AG09309 (cell line): ENCODE measurements at places on chromosomes 16 and 17.

- DNase-seq = no peak
Measured at GRCh38 chr16:81635063-81635937, 143.8 kb upstream of the PLCG2 start.

GRCh38 chr16:9791556-9791955 lies 390.7 kb downstream of the GRIN2A start:
- no peak for DNase-seq

DNA sequence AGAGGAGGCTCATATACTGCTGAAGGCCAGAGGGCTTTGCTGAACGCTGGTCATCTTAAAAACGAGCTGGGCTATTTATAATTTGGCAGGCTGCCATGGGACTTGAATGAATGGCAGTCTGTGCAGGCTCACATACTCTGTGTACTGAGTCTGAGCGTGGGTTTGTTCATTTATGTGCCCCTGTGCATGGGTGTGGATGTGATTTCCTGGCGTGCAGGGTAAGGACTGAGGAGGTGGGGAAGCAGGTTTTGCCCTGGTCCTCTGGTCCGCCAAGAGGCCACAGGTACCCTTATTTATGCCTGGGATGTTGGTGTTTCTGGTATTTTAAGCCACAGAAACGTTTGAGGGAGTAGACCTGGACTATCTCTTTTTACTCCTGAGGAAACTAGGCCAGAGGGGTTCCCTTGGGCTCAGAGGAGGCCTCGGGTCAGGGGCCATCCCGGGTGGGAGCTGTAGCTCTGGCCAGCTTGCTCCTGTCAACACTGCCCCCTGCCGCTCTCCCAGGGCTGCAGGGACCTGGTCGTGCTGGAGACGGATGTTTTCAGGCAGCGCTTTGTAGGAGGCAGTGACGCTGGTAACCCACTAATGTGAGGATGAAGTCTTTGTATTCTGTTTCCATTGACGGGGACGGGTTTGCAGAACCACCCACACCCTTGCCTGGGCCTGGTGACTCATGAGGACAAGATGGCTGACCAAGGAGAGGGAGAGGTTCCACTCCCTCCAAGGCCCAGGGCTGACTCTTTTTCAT lies 184.4 kb downstream of the MSI2 start:
- DNase-seq = no peak

- DNase-seq = no peak
Measured at GRCh38 chr17:39634384-39634871, 2.5 kb upstream of the STARD3 start.

DNA sequence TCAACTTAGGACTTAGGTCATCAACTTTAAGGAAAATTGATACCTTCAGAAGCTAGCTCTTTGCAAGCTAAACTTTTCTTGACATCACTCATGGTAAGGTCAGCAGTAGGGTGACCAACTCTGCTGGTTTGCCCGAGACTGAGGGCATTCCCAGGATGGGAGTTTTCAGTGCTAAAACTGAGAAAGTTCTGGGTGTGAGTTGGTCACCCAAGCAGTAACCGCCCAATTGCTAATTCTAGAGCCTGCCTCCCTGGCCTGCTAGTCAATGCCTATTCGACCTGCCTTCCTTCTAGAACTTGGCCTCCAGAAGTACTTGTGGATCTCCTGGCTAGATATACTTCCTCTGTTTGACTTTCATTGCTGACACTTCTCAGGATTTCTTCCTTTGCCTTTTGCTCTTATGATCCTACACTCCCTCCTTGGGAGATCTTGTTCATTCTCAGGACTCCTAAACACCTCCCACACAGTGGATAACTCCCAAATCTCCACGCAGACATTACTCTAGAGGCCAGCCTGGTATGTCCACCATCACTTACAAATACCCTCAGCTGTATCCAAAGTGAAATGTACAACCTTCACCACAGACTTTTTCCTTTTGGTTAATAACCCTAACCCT lies 10.5 kb upstream of the MYO18A start:
- no peak for DNase-seq

DNA sequence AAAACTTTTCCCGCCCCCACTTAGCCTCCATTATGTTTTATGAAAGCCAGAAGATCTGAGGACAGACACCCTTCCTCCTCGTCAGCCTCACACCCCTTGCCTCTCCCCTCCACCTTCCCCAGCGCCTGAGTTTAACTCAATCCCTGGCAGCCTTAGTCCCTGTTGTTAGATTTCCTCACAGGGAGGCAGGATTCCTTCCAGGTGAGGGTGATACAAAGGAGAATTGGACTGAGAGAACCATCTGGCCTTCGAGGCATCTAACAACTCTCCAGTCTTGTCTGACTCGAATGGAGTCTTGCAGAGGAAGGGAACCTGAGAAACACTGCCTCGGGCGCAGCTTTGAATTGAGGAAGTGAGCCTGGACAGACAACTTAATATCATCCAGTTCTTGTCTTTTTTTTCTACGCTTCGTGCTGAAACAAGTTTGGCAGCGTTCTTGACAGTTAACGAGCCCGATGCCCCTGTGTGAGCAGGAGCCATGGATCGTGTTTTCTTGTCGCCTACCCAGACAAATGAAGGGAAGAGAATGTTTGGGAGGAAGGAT lies 1.3 kb upstream of the ZNF768 start:
- no peak for DNase-seq

DNA sequence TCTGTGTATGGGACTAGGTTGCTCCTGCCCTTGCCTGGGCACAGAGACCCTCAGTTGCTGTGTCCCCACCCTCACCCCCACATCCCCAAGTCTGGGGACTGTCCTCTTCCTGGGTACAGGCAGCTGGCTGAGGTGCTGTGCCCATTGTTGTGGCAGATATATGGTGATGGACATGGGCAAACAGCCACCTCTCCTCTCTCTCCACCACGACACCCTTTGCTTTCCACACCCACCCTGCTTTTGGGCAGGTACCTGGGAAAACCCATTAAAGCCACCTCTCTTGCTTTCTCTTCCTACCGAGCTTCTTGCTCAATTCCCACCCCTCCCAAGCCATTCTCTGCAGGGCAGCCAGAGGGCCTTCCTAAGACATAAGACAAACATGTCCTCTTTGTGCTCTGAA lies 21.7 kb downstream of the TRPV2 start:
- DNase-seq = no peak

DNA sequence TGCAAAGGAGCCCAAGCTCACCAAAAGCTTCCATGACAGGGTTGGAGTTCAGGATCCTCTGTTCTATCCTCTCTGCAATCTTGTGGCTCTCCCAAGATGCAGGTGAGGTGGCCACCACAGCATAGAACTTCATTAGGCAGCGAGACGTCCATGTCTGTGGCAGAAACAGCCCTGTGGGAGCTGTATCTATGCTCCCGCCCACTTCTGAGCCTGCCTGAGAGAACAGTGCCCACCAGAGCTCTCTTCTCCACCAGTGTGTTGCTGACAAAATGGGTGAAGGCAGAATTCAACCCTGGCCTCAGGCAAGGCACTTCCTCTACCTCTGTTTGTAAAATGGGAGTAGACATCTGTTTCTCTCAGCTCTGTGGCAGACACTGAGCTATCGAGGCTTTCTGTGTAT lies 18.8 kb downstream of the MYO19 start:
- no peak for DNase-seq

GRCh38 chr17:4901108-4901647 lies 1.7 kb downstream of the CHRNE start:
- no peak for DNase-seq

DNA sequence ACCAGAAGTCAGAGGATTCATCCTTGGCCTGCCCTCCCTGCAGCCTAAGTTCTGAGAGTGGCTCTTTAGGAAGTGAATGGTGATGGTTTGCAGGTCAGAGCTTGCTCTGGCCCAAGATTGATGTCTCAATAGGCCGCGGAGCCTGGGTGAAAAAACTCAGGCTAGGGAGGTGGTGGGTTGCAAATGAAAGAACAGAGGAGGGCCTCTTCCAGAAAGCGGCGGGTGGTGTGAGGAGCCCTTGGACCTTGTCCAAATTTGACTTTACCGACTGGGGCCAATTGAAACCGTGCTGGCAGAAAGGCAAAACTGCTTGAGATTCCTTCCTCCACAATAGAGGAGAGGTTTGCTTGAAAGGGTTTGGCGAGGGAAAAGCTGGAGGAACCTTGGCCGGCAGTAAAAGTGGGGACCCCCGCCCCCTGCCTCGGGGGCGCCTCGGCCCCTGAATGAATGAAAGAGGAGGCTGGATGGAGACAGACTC lies 331.3 kb downstream of the SEC14L1 start:
- no peak for DNase-seq

- no peak for DNase-seq
Measured at GRCh38 chr16:88050952-88051660, 99.9 kb downstream of the BANP start.

DNA sequence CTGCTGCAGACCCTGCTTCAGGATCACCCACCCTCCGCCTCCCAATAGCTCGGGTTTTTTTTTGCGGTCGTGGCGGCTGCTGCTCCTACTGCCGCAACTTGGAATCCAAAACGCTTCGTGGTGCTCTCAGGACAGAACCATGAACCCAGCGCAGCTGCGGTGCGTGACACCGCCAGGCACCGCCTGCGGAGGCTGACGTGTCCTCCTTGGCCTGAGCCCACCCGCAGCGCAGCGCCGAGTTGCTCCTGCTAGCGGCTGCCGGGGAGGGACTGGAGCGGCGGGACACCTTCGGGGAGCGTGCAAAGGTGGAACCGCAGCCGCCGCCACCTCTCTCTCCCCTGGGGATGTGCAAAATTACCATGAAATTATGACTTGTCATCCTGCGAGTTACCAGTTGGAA lies 1893.0 kb downstream of the TP53TG3F start:
- DNase-seq = no peak

DNA sequence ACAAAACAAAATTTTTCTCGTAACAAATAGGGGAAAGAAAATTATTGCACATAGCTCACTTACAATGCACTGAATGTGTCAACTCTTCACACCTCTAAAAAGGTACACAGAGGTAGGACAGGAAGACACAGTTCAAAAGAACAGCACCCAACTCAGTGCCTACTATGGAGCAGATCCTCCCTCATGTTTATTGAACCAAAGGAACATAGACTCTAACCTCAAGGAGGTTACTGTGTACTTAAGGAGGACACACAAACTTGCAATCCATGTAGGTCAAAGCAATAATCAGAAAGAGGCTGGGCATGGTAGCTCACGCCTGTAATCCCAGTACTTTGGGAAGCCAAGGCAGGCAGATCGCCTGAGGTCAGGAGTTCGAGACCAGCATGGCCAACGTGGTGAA lies 50.3 kb downstream of the SLC39A11 start:
- no peak for DNase-seq

DNA sequence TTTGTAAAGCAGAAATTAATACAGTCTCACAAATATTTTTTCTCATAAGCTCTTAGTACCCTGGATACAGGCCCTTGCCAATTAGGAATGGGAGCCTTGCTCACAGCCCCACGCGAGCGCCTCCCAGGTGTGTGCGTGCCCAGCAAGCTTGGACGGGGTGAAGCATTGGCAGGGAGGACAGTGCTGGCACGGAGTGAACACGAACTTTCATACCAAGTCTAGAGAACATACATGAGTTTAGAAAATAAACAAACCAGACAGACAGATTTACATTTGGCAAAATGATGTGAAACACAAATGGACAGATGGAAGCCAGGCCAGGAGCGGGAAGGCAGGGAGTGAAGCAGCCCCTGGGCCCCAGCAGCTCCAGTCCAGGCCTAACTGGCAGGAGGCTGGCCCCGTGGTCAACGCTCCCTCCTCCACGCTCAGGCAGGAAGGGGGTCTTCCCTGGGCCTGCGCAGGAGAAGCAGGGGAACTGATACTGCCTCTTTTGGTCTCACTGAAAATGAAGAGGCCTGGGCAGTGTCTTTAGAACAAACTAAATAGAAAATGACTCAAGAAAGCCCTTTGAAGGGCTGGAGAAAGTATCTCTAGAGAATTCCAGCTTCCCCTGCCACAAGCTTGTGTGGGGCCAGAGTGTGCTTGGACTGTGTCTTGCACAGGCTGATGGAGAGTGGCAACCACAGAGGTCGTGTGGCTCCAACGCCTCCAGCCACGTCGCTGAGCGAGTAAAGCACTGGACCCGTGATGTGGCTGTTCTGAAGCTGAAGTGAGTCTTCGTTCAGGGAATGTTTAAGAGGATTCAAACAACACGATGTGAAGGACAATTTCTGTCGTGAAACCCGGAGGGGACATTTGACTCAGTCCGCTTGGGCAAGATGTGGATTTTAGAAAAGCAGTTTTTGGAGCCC lies 9.9 kb upstream of the FOXJ1 start:
- no peak for DNase-seq

GRCh38 chr17:80883831-80884735 lies 107.6 kb upstream of the CHMP6 start:
- no peak for DNase-seq

GRCh38 chr17:78448356-78448993 lies 70.0 kb downstream of the PGS1 start:
- no peak for DNase-seq

DNA sequence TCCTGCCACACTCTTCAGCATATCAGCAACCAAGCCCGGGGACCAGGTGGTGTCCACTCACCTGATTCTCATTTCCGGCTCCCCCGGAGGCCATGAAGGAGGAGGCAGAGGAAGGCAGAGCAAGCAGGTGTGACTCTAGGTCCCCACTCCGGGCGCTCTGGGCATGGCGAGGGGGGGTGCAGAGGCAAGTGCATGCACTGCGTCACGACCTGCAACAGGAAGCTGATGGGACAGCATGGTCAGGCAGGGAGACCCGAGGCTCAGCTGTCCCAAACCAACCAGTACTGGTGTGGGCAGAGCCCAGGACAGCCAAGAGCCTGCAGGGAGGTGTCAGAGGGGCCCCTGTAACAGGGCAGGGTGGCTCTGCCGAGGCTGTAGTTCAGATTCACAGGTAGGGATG lies 2.1 kb upstream of the ENGASE start:
- DNase-seq = no peak

DNA sequence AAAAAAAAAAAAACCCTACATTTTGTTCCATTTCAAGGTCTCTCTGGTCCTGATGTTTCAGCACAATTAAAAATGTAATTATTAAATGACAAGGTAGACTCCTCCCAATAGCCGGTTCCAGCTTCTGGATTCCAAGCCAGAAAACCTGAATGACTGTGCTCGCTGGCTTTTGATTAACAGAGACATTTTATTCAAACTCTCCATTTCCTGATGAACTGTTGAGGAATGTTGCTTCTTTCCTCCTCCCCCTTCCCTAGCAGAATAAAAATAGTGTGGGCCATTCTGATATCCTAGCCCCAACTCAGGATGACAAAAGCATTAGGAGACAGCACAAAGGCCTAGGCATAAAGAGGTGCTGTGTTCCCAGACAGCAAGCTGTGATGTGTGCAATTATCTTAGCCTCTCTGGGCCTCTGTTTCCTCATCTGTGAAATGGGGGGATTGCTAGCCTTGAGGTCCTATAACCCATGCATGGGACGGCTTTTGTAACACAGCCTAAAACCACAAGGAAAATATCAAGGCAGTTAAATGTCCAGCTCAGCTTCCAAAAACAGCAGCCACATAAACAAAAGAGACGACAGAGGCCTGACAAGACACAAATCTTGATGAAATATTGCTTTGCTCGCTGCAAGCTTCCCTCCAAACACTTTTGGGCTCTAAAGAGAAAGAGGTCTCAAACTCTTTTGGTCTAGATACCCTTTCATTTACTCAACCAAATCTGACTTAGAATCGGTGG lies 127.2 kb upstream of the RCVRN start:
- DNase-seq = no peak

- DNase-seq = no peak
Measured at GRCh38 chr16:26087091-26087490, 395.3 kb downstream of the HS3ST4 start.

GRCh38 chr17:36461330-36462110 lies 25.0 kb upstream of the ZNHIT3 start:
- DNase-seq = no peak
